CD4-positive, alpha-beta T cell treated with Interleukin-1 beta for 1 hour (primary cell): ENCODE measurements at places on chromosomes 11 and 22.

DNA sequence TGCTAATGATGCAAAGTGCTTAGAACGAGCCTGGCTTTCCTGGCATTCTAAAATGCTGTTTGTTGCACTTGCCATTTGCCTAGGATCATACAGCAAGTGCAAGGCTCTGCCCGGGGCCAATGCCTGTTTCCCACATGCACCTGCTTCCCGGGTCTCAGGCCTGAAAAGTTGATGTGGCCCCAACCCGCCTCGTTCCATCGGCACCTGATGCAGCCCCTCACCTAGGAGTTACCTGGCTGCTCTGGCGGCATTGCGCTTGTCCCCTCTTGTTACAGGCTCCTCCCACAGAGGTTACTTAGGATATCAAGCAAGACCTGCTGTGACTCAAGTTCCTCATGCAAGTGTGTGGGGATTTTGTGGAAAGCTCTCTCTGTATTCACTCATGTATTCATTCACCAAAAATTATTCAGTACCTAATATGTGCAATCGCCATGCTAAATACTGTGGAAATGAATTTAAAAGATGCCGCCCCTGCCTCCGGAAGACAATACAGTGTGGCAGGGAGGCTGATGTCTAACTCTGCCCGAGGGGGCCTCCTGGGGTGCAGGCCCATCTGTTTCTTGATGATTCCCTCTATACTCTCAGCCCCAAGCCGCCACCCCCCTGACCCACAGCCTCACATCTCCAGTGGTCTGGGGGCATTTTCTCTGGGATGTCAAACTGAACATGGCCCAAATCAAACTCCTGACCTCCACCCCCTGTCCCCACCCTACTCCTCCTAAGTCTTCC is 184.5 kb downstream of the EFCAB6 start:
- DNase-seq: no peak

- no peak for DNase-seq
Observed at GRCh38 chr11:41005986-41006385, 453.5 kb downstream of the LRRC4C start.

DNA sequence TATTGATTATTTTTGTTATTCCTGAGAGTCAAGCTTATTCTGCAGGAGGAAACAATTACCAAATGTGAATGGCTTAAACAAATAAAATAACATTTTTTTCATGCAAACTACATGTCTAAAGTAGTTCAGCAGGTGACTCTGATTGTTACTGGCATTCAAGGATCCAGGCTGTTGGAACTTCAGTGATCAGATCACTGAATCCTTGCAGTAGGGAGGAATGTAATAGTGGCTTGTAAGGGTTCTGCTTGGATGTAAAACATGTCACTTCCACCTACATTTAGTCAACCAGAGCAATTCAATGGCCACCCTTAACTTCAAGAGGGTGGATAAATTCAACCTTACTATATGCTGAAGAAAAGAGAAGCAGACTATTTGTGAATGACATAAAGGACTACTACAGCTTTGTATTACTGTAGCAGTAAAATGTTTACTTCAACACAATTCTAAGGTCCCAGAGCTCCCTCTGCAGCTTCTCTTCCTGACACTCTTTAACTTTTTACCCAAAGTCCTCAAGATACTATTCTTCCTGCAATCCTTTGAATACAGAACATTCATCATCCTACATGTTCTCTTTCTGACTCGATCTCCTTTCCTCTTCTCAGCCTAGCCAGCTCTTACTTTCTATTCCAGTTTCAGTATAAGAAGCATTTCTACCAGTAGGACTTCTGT is 284.0 kb downstream of the LRRC4C start:
- no peak for DNase-seq

DNA sequence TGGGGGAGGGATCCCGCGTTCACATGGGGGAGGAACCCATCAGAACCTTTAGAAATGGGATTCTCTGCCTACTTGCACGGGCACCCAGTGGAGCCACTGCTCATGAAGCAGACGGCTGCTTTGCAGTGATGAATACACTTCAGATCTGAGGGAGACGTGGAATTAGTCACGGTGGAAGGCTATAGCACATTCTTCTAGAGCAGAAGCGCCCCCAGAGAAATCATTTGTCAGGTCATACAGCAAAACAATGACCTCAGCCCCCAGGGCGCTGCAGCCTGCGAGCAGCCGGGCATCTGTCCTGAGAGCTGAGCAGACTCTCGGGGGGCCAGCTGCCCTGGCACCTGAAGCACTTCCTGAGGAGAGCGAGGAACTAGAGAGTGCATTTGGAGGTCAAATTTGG is 12.7 kb downstream of the TP53AIP1 start:
- no peak for DNase-seq

- DNase-seq: no peak
Observed at GRCh38 chr22:20763630-20764470, 10.1 kb upstream of the SERPIND1 start.

DNA sequence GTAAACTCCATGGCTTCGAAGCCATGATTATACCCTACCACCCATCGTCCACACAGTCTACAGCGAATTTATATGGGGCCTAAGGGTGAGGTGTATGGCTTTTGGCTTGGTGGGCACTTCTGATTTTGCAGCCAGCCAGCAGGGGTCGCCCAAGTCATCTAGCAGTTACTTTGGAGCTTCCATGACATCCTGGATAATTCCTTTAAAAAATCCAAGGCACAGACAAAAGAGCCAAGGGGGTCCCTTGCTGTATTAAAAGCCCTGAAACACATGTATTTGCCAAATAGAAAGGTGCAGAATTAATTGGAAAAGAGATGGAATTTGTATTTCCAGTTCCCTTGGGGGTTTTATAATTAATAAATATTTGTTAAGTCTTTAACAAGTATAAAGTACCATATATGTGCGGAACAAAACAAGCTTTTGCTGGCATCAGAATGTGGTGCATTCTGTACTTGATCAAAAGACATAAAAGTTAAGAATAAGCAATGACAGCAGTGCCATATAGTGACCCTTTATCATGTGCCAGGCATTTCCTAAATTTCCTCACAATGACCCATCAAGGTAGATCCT is 132.8 kb upstream of the PITPNB start:
- DNase-seq: peak; percentile 11

DNA sequence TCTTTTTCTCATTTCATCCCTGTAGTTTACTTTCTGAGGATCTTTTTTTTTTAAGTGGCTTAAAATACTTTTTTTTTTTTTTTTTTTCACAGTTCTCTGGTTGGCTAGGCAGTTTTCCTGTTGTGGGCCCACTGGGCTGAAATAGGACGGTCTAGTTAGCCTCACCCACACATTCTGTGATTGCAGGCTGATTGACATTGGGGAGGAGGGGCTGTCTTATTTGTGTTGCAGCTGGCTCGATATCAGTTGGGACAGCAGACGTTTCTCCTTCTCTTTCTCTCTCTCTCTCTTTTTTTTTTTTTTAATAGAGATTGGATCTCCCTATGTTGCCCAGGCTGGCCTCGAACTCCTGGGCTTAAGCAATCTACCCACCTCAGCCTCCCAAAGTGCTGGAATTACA is 6.9 kb downstream of the BCR start:
- no peak for DNase-seq

GRCh38 chr22:20989323-20990138 is 7.4 kb downstream of the LZTR1 start:
- no peak for DNase-seq

DNA sequence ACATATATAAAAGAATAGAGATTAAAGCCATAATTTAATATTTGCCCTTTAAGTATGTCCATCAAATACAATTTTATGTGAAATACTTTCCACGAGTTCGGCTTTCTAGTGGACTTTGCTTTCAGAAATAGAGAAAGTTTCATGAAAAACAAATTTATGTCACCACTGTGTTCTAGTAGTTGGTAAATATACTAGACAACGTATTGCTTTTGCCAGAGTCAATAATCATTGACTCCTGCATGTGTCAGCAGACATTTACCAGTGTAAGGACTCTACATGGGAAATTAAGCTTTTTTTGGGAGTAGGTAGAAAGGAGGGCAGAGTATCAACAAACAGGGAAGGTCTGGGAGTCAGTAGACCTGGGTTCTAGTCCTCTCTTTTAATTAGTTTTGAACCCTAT is 32.3 kb upstream of the CAT start:
- DNase-seq: no peak

GRCh38 chr11:76339221-76339620 is 41.7 kb downstream of the THAP12 start:
- DNase-seq: peak; percentile 20

DNA sequence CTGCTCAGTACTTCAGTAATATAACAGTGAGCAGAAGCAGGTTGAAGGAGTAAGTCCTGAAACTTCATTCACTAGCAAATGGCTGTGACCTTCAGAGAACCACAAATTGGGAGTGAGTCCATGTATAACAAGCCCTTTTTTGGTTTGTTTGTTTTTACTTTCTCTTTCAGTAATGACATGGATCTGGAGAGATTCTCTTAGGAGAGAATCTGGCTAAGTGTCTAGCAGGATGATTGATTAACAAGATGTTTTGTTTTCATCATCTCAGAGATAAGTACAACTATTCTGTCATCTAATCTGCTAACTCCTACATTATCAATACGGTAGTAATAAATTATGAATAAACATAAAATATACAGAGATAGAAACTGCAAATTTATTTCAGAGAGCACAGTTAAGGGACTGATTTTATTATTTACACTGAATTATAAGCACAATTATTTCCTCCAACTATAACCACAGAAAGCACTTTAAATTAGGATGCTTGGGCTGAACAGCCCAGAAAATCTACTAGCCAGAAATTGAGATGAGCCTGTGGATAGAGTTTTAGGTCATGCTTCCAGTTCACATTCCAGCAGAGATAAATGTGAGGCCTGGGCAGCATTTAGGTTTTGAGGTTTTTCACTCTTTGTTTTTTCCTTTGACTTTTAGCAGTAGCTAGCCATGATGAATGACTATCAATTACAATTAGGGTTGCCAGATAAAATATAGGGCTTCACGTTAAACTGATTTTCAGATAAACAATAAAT is 429.3 kb upstream of the FAT3 start:
- no peak for DNase-seq

GRCh38 chr11:73838443-73839122 is 38.1 kb downstream of the COA4 start:
- DNase-seq: no peak

GRCh38 chr22:42169055-42169469 is 38.5 kb upstream of the CYP2D6 start:
- DNase-seq: peak; percentile 77

DNA sequence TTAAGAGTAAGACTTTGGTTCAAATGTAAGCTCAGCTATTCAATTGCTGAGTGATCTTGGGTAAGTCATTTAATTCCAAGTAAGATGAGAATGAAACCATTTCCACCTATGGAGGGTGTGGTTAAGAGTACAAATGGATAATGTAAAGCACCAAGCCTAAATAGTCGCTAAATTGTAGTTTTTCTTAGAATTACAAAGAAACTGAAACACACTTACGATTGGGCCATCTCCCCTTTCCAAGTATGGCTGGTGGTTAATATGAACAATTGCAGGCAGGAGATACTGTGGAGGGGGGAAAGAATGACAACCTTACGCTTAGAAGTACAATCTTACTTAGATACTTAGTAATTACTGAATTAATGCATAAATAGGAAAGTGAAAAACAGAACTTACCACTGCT is 8.2 kb downstream of the DDX17 start:
- DNase-seq: no peak
